ENCODE measurements at places on chromosomes 1 and 21. TPM values are rescaled to one million over a fixed set of nuclear protein-coding genes. Genes with fewer than 3 reads are reported as not detected.

The HES4 gene
- 83.8 TPM for total RNA-seq

The FOXD2 gene
- 0.05 TPM for total RNA-seq

DNA sequence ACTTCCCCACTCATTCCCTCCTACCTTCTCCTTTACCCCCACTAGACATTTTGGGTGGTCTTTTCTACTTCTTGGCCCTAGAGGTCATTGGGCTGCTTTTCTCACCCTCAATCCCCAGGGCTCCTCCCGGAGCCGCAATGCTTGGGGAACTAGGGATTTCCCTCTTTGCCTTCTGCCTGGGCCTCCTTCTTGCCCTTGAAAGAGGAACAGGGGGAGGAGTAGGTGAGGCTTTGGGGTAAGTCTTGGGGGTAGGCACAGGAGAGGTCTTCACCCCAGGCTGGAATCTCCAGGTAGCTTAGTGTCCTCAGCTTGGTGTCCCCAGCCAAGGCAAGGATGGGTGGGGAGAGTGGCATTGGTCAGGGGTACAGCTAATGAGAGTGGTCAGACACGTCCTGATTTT lies 56.2 kb upstream of the EPS8L3 start:
- no peak for DNase-seq

The S100A7 gene
- total RNA-seq: not detected

The CATSPERE gene
- total RNA-seq: 2.0 TPM

DNA sequence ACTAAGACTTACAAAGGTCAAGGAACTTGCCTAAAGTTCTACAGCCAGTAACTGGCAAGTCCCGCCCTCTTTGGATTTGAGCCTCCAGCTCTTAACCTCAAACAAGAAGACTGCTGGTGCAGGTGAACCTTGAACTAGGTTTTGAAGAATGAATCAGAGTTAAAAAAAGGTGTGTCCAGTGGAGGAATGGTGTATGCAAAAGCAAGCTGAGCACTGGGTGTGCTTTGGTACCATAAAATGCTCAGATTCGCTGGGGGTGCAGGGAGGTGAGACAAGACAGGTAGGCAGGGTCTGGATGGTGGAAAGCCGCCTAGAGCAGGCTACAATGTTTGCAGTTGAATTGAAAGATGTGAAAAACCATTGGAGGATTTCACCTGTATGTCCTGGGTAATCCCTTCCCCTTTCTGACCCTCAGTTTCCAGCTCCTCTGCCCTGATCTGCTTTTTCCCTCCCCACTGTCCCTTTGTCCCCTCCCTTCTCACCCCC lies 39.8 kb downstream of the FOXD2 start:
- no peak for DNase-seq

GRCh38 chr1:209993061-209993830 lies 55.2 kb downstream of the SYT14 start:
- no peak for DNase-seq

DNA sequence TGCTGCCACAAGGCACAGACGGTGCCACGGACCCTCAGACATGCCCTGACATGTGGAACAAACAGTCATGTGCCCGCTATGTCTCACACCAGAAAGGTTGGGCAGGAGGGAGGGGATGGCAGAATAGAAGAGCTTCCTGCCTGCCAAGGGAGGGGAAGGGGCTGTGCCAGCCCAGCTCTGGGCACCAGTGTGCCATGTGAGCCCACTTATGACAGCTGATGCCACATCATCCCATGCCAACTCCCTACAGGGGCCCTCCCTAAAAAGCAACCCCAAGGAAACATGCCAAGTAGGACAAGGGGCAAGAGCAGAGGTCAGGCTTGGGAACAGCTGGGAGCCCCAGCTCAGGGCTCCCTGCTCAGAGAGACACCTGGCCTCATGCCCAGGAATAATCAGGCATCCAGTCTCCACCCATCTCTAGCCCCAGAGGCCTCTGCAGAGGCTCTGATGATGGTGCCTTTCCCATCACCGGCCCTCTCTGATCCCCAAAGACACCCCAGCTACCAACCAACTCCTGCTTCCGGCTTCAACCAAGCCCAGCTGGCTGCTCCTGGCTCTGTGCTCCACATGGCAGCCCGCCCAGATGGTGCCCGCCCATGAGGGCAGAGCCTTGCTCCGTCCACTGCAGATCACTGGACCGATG lies 10.3 kb downstream of the ADGRB2 start:
- DNase-seq: no peak

DNA sequence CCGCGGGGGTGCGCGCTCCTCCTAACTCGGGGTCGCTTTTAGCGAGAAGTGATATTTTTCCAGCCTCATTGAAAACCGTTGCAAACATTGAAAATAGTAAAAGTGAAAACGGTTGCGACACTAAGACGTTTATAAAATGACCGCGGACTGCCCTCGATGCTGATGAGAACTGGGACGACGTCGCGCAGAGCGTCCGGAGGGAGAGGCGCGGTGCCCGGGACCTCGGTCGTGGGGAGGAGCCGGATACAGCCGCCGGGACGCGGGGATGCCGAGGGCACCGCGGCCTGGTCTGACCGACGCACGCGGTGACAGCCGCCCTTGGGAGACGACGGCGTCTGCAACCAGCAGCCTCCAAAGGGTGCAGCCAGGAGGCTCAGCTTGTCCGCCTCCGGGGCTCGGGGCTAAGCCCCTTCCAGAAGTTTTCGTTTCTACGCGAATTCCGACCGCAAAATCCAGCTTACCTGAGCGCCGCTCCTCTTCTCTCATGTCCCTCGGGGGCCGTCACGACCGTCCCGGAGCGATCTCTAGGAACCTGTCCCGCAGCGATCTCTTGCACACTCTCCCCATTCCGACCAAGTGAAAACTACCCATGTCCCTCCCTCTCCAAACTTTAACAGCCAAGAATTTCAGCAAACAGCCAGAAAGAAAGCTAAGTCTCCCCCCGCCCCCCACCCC lies 144.4 kb upstream of the ETS2 start:
- DNase-seq: no peak

GRCh38 chr1:152565115-152565514 lies 1.5 kb downstream of the LCE3E start:
- no peak for DNase-seq

DNA sequence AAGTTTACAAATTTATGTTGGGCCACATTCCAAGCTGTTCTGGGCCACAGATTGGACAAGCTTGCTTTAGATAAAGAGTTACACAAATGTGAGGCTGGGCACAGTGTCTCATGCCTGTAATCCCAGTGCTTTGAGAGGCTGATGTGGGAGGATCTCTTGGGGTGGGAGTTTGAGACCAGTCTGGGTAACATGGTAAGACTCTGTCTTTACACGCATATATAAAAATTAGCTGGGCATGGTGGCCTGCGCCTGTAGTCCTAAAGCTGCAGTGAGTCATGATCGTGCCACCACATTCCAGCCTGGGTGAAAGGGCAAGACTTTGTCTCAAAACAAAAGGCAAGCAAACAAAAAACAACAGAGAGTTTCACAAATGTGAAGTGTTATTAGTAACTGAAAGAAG lies 5.9 kb upstream of the VCAM1 start:
- no peak for DNase-seq

DNA sequence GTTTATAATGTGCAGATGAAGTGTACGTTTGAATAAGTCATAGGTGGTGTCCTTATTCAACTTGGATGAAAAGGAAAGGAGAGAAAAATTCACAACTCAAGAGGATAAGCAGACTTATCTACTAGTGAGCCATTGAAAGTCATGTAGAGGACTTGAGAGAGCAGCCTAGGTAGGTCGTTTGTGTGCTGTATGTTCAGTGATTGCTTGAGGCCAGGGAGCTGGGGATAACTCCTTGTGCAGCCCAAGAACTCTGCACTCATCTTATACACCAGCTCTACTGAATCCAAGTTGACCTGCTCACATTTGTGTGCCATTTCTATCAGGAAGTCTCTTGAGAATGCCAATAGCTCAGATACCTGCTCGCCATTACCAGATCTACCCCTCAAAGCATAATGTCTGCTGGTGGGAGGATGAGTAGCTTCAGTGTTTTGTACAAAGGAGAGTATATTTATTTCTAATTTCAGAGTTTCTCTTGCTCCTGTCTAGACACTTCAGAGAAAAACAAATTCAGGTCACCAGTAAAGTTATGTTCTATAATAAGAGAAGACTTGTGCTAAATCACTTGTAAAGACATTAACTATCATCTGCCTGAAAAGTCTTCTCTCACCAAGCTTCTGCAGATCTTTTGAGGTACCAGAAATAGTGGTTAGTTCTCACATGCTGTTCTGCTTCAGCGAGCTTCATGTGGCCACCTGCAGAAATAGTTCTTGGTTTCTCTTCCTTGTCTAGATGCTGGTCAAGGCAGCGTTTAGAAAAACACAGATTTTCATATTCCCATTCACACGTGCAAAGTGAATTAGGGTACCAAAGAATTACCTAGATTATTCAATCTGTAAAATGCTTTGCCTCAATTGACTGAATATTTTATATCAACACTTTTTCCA lies 10.8 kb downstream of the S1PR1 start:
- DNase-seq: no peak

Measured in progenitor cell of endocrine pancreas (in vitro differentiated cells).